ENCODE measurements at places on chromosomes 5 and 9.

GRCh38 chr5:109756543-109757185, 66.9 kb downstream of the MAN2A1 start:
- DNase-seq, result no peak

GRCh38 chr9:90726215-90726614, 75.4 kb upstream of the SYK start:
- DNase-seq, result no peak

- DNase-seq, result no peak
Observed at GRCh38 chr9:76433836-76434235, 25.1 kb upstream of the GCNT1 start.

GRCh38 chr9:5819174-5819573, 13.7 kb downstream of the ERMP1 start:
- DNase-seq, result no peak

DNA sequence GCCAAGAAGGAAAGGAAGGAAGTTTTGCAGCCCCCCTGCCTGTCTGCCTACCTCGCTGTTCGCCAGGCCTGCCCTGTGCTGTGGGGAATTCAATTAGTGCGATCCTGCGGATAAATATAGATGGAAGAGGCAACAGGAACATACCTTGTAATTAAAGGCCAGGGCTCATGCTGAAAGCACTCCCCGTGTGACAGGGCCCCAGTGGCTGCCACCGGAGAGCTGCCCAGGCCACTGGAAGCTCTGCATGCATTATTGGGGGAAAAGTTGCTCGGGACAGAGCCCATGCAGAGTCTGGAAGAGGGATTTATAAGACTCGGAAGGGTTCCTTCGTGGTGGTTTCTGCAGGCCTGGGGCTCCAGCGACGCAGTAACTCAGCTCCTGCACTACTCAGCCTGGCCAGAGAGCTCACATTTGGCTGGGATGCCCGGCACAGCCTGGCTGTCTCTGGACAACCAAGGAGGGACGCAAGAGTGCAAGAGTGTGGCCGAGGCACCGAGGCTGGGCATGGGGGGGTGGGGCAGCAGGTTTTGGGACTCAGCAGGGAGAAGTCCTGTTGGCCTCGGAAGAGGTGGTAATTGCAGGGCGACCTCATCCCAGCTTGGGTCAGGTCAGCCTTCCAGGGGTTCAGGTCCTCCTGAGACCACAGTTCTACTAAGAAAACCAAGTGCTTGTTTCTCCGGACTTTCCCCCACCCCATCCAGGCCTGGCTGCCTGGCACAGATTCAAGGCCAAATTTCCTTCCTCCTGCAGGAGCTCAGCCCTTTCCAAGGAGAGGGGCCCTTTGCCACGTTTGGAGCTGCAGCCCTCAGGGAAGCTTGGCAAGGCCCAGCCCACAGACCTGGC, 68.1 kb upstream of the GGTA1 start:
- no peak for DNase-seq

DNA sequence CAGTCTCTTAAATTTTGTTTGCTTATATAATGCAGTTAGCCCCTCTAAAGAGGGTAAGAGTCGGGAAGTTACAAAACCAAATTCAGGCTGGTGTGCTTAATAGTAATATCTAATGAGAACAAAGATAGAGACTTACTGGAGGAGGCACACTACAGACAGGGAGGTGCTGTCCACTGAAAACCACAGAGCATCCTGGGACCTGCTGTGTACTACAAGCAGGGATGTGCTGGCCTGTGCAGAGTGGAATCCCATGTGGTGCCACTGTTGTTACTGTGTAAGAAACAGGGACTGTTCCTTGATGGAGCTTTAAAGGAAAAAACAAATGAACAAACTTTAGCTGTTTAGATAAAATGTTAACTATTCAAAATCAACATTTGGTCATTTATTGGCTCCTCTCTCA, 42.4 kb downstream of the RNF38 start:
- DNase-seq, result no peak

GRCh38 chr9:16884952-16885513, 14.6 kb upstream of the BNC2 start:
- DNase-seq, result peak; percentile 23
